Left lung (tissue), 14 donors: ENCODE measurements at places on chromosomes 12 and 14. TPM values are rescaled to one million over a fixed set of nuclear protein-coding genes. Genes with fewer than 3 reads are reported as not detected.

Gene EPYC
- polyA plus RNA-seq = not detected

Gene TAS2R30
- 0.37 TPM for polyA plus RNA-seq

Gene TMEM253
- polyA plus RNA-seq = 0.80 TPM

DNA sequence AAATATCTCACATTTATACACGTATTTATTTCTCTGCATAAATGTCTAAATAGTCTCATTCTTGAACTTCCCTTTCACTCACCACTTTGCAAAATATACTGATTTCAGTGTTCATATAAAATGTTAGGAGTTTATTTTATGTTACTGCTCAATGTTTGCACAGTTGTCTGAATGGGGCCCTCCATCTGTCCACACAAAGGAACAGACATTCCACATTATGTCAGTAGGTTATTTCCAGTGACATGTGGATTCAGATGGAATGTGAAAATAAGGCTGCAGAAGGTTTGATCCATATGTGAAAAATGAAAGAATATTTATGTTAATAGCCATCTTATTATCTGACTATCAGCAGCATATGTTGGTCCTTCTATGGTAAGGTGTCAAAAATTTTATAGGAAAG is 994.4 kb upstream of the SEL1L start:
- DNase-seq = no peak

Gene SLC41A2
- polyA plus RNA-seq = 4.2 TPM
